ENCODE measurements at places on chromosomes 2 and 18.

- DNase-seq: no peak
Measured at GRCh38 chr2:48728295-48728694, 27.2 kb downstream of the LHCGR start.

- no peak for DNase-seq
Measured at GRCh38 chr2:73257425-73258125, 23.5 kb downstream of the CCT7 start.

DNA sequence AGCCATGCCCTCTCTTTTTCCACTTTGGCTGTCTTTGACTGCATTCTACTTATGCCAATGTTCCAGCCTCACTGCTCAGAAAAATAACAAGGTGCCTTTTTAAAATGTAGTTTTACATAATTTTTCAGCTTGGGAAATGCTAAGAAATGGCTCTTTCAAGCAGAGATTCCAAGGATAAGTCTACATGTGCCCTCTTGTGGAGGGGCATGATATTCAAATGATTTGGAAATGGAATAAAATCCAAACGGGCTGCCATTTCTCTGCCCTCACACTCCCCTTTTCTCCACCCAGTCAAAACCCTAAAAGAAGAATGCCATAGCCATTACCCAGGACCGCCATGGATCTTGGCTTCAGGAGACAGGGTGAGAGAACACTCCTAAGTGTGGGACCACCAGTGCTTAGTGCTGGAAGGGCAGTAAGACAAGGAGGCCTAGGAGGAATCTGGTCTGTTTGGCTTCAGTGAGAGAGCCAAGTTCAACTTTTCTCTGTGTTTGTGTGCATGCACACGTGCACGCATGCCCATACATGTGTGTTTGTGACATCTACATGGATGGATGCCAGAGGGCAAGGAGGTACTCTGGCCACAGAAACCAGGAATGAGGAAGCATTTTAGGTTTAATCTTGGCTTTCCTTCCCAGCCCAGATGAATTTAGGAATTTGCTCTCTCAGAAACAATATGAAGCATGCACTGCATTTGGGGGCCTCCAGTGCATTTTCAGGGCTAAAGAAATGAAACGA, 174.0 kb upstream of the SLC14A2 start:
- no peak for DNase-seq

DNA sequence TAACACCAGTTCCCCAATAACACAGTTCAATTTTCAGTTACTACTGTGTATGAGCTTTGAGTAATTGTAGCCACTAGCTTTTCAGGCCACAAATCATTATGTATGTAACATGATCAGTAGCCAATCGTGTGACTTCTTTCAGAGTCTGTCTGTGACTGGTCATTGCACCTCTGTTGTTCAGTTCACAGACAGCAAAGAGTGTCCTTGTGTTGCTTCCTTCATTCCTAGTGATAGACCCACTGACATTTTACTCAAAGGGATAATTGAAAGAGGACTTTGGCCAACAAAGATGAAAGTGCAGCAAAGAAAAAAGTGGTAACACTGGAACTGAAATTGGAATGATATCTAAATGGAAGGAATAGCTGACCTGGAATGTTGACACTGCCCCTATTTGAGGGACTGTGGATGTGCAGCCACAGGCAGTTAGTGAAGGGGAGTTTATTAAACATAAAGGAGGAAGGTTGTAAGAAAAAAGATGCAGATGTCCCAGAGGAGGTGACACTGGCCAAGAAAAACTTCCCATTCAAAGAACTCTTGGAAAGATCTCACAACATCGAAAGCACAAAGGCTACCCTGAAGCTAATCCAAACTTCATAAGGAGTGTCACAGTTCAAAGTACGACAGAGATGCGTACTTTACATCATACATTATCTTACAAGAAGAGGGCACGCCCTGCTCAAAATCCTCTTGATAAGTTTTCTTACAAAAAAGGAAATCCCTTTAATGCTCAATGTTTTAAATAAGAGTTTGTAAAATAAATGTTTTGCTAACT, 19.3 kb downstream of the TTC39C start:
- DNase-seq: no peak

- DNase-seq: no peak
Measured at GRCh38 chr2:55965276-55965675, 41.7 kb upstream of the EFEMP1 start.

GRCh38 chr18:6058941-6059340, 163.6 kb upstream of the TMEM200C start:
- no peak for DNase-seq

DNA sequence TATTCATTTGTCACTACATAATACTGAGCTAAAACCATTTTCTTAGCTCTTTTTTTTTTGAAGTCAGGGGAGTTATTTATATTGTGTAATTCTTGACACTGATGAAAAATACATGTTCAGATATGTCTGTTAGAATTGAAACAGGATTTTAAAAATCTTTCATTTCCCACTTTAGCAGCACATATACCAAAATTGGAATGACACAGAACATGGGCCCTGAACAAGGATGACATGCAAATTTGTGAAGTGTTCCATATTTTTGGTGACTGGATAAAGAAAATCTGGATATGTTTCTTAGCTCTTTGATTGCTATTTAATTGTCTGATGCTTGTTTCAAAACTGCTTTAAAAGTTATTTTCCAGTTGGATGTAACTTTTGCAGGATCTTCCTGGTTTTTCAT, 1963.9 kb upstream of the LRRTM1 start:
- no peak for DNase-seq

- no peak for DNase-seq
Measured at GRCh38 chr2:219081701-219082331, 21.1 kb upstream of the IHH start.

- no peak for DNase-seq
Measured at GRCh38 chr2:226775032-226775509, 24.5 kb downstream of the IRS1 start.

GRCh38 chr2:128867936-128868636, 549.4 kb upstream of the HS6ST1 start:
- DNase-seq: no peak

DNA sequence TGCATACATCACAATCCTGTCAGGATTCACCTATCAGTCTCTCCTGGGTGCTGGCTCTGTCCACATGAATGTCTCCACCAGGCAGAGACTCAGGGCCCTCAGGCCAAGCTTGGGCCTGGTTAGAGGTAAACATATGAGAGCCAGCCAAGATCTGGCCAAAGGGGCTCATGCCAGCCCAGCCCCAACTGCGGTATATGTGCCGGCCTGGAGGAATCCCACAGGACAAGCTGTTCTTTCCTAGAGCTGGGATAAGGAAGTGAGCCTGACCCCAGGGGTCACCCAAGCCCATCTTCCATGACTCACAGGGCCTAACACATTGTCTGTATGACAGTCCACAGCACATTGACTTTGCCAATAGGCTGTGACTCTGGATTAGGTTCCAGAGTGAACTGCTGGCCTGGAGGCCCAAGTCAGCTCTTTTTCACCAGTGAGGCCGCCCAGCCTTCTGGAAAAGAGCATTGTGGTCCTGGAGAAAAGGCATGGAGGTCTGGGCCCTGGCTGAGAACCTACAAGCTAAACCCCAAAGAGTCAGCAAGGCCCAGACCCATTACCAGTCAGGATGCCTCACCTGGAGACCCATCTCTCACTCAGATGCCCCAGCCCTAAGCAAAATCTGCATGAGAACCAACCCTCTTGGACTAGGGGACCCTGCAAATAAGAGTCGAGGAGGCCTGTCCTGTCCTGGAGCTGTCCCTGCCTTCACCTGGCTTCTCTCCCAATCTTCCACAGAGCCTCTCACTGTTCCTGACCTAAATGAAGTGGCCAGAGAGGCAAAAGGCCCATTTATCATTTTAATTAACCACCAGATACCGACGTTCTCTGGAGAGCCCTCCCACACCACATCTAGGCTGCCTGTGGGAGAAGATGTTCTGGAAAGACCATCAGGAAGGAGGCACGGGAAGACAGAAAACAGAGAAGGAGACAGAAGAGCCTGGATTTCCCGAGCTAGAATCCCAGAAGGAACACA, 120.9 kb upstream of the PKDCC start:
- no peak for DNase-seq

DNA sequence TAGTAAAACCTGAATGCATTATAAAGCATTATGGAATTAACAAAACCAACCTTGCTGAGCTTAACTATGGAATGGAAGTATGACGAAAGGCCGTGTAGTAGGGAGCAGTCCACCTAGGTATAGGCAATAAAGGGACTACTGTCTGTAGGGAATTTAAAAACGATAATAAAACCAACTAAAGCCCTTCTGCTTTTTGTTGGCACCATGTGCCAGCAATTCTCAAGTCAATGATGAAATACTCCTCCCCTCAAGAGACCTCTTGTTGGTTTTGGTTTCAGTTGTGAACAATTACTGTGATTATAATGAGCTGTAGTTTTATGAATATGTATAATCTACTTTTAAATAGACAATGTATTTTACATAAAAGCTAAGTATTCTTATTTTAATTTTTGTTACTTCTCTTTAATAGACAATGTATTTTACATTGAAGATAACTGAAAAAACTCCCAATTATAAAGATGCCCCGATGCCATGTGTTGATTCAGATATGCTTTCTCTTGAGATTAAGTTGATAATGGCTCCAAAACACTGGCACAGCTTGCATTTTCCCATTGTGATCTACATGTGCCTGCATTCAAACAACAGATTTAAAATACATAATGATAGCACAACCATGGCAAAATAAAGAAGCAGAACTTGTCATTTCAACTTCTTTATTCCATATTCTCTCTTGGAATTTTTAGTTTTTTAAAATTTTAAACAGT, 55.5 kb upstream of the ZDBF2 start:
- DNase-seq: no peak

- peak; percentile 54 for DNase-seq
Measured at GRCh38 chr2:85266146-85267041, 61.4 kb downstream of the TGOLN2 start.

DNA sequence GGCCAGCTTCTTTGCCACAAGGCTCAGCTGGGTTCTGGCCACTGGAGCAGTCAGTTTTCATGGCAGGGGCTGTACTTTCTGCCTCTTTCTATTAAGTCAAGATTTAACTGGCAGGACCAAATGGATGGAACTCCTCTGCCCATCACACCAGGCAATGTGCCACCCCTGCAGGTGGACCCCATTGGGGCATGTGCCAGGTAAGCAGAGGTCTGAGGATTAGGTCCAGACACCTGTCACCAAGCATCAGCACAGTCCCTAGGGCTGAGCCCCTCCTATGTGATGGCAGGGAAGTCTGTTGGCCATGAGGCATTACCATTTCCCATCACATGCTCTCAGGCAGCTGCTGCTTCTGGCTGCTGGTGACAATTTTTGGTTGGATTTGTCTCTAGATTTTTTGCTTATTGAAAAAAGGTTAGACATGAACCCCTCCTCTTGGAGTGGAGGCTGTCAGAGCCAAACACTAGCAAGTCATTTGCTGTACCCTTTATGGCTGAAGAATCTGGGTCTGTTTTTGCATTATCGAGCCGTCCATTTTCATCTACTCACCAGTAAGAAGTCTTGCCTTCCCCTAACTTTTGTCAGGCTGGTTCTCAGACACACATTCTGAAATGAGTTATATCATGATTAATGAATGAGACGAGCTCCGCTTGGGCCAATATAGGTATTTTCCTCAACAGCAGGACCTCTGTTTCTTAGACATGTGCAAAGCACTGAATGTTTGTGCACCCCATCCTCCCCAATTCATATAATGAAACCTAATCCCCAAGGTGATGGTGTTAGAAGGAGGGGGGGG, 328.0 kb downstream of the TSN start:
- DNase-seq: no peak

- no peak for DNase-seq
Measured at GRCh38 chr2:146853741-146854444, 990.9 kb upstream of the ACVR2A start.

- DNase-seq: no peak
Measured at GRCh38 chr2:8376603-8377410, 305.0 kb upstream of the ID2 start.

DNA sequence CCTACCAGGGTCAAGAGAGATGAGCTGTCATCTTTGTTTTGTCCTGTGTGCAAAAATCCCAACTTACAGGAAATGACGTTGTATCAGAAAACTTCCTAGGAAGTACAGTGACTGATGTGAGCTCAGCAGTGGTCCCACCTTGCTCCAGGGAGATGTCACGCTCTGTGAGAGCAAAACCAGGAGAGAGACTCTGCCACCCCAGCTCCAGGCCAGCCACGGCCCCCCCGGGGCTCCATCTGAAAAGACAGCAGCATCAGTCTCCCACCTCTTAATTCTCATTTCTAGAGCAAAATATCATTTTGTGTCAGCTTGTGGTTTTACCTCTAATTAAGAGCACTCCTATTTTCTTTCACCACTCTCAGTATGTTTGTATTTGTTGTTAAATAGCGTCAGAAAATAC, 57.5 kb downstream of the MYL12B start:
- no peak for DNase-seq

DNA sequence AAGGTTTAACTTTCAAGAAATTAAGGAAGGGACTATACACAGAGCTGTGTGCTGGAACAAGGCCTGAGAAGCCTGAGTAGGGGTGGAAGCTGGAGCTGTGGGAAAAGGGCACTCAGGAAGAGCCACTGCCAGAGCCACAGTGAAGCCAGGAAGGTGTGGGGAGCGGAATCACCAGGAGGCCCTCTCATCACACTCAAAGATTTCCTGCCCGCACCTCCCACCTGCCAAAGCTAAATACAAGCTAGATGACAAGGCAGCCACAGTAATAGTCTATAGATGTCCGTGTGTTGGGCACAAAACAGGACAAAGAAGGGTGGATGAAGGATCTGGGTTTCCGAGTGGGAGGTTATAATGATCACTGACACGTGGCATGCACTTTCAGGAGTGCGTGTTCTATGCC, 126.0 kb downstream of the ZNF532 start:
- no peak for DNase-seq

DNA sequence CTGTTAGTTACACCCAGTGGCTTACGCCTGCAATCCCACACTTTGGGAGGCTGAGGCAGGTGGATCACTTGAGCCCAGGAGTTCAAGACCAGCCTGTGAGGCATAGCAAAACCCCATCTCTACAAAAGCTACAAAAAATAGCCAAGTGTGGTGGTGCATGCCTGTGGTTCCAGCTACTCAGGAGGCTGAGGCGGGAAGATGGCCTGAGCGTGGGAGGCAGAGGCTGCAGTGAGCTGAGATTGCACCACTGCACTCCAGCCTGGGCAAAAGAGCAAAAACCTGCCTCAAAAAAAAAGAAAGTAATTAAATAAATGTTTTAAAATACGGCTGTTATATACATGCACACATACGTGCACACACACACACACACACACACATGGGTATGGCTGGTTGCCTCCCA, 194.8 kb downstream of the HDAC4 start:
- no peak for DNase-seq

- DNase-seq: peak; percentile 45
Measured at GRCh38 chr2:108621087-108621559, 86.9 kb downstream of the LIMS1 start.

- no peak for DNase-seq
Measured at GRCh38 chr18:48542513-48543181, 3.8 kb downstream of the CTIF start.

GRCh38 chr2:129587426-129588064, 391.9 kb upstream of the RAB6C start:
- DNase-seq: no peak
